ENCODE measurements at places on chromosomes 6 and 20.

DNA sequence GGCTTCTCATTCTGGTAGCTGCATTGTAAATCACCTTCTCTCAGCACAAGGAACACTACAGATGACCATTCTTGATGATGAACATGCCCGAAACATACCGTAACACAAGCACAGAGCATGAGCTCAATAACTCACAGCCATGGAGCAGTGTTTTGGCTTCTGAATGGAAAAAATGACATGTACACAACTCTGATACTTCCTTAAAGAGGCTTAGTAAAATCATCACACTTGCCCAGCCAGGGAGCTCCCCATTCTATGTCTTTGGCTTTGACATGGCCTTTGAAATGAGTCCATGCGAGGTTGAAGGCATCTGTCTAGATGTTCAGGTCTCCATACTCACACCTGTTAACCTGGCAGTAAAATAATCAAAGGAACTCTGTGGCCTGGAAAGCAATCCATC lies 87.6 kb downstream of the MYB start:
- no peak for DNase-seq

- no peak for DNase-seq
Observed at GRCh38 chr6:32224696-32225095, 829 bp upstream of the NOTCH4 start.

DNA sequence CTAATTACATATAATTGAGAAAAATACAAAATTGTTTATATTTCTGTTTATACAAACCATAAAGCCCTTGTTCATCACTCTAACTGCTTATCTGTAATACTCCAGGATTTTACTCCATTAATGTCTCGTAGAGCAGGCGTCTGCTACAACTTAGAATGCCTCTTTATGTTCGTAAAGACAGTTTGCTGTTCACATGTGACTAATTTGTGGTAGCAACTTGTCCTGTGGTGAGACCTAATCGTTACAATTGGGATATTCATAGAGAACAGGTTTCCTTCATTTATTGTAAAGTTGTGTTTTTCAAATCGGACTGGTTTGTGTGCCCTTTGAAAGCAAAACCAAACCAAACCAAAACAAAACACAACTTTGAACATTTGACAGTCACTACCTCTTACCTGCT lies 149.7 kb downstream of the ASCC3 start:
- DNase-seq, result no peak

- DNase-seq, result no peak
Observed at GRCh38 chr6:107716688-107717089, 107.4 kb downstream of the SCML4 start.

DNA sequence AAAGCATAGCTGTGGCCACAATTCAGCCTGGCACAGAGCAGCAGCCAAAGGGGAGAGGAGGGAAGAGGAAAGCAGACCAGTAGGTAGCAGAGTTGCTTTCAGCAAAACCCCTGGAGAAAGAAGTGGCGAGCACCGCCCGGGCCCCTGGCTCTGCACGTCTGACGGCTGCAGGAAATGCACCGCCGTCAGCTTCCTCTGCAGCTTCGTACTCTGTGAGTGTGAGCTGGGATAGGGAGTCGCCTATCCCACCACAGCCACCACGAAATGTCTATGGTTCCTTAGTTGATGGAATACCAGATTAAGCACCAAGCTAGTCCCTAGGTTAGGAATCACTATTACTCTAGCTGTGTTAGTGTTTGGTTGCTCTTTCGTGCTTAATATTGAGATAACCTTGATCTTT lies 79.9 kb upstream of the NAA20 start:
- DNase-seq, result no peak

GRCh38 chr6:31928672-31928939 lies 1.1 kb downstream of the C2 start:
- no peak for DNase-seq

DNA sequence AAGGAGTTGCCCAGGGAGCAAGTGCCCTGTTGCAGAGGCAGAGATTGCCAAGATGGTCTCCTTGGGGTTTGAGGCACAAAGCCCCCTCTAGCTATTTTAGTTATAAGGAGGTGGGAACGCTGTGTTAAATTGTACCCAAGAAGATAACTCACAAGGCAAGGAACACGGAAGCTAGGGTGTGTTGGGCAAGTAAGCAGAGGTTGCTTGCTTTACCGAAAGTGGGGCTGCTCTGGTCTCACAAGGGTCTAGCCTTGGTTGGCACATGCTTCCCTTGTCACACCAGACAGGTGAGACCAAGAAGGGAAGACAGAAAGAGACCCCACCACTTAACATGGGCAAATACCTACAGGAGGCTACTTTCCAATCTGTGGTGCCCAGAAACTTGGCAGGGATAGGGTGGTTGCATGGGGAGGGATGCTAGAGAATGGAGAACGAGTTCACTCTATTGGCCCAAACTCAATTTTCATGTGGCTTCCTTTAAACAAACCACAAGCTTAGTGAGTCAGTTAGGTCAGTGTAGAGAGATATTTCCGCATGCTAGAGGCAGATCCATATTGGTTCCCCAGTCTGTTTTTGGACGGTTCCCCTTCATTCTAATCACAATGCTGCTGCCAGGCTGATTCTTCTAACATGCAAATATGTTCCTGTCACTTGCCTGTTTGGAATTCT lies 42.4 kb downstream of the PLAGL1 start:
- no peak for DNase-seq

DNA sequence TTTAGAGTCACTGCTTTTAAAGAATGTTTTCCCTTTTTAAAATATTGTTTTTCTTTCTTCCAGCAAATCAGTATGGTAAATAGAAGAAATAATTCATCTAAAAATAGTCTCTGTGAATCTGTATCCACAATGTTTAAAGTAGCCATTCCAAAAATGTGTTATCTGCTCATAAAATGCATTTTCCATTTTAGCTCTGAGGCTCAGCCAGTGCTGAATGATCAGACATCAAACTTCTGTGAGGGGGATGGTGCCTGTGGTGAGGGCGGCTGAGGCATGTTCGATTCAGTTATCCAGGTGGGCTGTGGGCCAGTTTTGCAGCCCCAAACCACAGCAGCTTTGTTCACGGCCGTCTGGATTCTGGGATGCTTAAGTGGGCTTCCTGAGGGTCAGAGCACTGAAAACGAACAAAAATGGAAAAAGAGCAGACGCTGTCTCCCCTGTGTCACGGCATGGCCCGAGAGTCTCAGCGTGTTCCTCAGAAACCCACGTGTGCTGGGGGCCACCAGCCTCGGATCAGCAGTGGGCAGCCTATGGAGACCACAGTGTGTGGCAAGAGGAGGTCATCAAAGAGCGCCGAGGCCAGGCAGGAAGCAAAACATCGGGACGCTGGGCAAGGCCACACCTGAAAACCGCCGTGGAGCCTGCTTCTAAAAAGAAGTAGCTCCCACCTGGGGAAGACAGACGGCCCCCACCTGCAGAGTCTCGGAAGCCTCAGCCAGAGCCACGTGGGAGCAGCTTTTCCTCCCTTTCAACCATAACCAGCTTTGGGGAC lies 134.9 kb upstream of the THBS2 start:
- no peak for DNase-seq

- DNase-seq, result no peak
Observed at GRCh38 chr6:160004018-160004417, 35.1 kb downstream of the IGF2R start.

GRCh38 chr20:38178065-38178491 lies 13.0 kb upstream of the TGM2 start:
- DNase-seq, result no peak

- DNase-seq, result no peak
Observed at GRCh38 chr20:10686356-10687133, 12.7 kb upstream of the JAG1 start.

DNA sequence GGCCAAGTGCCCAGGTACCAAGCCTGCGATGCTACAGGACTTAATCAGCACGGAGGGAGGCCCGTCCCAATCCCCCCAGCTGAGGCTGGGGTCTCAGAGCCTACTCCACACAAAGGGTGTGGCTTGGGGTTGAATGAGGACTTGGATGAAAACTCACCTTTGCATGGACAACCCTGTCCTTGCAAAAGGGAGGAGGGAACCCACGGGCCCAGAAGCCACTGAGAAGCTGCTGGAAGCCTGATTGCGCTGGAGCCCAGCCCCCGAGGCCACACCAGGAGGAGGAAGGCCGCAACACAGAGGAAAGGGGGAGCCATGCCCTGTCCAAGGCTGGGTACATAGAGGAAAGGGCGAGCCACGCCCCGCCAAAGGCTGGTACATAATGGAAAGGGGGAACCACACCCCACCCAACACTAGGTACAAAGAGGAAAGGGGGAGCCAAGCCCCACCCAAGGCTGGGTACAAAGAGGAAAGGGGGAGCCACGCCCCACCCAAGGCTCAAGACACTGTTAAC lies 158.8 kb downstream of the DLL1 start:
- DNase-seq, result no peak

GRCh38 chr20:38076548-38076947 lies 43.0 kb downstream of the RPRD1B start:
- no peak for DNase-seq

DNA sequence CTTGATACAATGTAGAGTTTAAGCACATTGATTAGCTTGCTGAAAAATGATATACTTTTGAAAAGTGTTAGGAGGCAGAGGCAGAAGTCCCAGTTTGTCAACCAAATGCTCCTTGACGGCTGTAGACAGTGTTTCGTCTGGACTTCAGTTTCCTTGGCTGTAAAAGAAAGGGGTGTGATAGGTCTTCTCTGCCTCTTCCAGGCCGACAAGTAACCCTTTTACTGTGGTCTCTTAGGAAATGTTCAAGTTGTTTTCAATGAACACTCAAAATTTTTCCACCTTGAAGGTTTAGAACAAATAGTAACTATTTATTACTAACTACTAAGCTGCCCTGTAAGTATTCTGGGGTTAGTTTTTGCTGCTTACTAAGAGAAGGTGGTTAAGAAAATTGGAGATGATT lies 122.4 kb downstream of the IRF4 start:
- DNase-seq, result no peak

- no peak for DNase-seq
Observed at GRCh38 chr6:106733386-106733785, 104.0 kb downstream of the QRSL1 start.

DNA sequence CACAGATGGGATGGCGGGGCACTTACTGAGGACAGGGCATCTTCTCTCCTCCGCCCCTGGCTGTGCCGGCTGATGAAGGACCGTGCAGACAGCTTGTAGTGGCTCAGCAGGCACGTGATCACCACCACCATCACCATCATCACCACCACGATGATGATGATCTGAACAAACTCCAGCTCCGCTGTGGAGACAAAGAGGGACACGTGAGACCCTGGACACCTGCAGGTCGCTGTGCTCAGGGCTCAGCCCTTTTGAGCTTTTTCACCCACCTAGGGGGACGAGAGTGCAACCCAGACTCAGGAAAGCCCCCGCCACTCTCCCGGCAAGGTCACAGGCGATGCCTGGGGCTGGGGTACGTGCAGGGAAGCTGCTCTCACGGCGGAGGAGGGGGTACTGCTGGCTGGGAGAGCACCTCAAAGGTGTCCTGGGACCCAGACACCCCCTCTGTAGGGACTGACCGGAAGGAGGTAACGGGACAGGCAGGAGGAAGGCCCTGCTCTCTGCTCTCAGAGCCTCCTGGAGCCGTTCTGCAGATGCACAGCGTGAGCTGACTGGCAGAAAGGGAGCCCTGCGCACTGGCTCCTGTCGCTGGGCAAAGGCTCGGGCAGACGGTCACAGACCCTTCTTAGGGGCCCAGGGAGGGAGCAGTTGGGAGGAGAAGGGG lies 39.4 kb upstream of the ZBP1 start:
- peak; percentile 3 for DNase-seq

GRCh38 chr20:58155148-58155925 lies 73.1 kb downstream of the ANKRD60 start:
- no peak for DNase-seq
